Activated T-cell treated with anti-CD3 and anti-CD28 coated beads for 1 hour (primary cell): ENCODE measurements at places on chromosomes 7 and 10.

- no peak for DNase-seq
Observed at GRCh38 chr10:6973899-6974298, 393.8 kb upstream of the PRKCQ start.

- DNase-seq = no peak
Observed at GRCh38 chr10:133236401-133237240, 1.0 kb upstream of the VENTX start.

- DNase-seq = no peak
Observed at GRCh38 chr10:51544933-51545332, 154.5 kb downstream of the CSTF2T start.

DNA sequence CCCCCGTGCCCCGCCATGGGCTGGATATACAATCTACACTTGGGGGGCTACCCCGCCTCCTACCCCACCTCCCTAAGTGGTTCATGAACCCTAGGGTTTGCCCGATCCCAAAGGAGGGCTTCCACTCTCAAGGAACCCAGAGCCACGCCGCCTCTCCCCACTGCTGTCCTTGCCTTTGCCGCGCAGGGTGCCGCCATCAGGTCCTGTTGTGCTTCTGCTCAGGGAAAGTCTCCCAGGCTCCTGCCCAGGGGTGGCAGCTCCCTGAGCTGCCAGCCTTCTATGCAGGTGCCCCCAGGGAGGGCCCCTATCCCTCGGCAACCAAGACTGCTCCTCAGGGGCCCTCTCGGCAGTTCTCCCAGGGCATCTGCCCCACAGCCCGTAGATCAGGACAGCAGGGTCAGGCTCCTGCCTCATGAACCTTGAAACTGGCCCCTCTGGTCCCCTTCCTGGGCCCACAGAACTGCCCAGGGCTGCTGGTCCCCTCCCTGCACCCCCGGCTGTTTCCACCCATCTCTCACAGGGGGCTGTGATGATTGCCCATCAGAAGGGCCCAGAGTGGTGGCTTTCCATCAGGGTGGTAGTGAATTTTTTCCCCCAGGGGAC, 13.0 kb upstream of the PCBD1 start:
- DNase-seq = no peak

DNA sequence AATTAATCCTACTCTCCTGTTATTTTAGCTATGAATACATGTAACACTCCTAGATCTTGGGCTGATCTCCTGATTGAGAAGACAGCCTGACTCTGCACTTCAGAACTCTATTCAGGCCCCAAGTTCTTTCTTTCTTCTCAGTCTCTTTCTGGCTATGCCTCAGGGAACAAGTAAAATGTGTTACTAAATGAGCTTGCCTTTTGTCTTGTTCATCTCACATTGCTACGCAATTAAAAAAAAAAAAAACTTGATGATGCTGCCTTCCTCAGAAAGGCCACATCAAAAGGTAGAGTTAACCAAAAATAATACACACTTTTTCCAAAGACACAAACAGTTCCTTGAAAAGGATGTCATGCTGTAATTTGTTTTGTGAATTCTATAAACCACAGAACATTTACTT, 258.1 kb downstream of the TWIST1 start:
- DNase-seq = no peak

DNA sequence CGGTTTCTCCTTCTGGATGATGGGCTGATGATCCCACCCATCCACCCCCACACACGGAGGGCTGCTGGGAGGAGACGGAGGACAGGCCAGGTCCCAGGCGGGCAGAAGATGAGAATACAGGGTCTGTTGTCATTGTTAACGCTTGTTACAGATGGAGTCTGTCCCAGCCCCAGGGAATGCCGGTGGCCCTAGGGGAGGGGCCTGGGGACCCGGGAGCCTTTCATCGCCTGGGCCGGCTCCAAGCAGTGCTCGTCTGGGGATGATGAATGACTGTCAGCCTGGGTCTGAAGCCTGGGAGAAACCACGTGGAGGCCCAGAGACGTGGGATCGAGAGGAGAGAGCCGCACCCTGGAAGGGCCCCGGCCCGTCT, 69.2 kb downstream of the UNCX start:
- no peak for DNase-seq

- no peak for DNase-seq
Observed at GRCh38 chr10:98030093-98030821, at the start of gene CRTAC1. Gene CRTAC1, minus strand, starts transcription at chr10:98030621. Its CDS starts 149 bp downstream, at chr10:98030472.

GRCh38 chr7:74006451-74007241, 21.3 kb upstream of the ELN start:
- no peak for DNase-seq

GRCh38 chr7:49878627-49879026, 105.2 kb downstream of the VWC2 start:
- DNase-seq = no peak

DNA sequence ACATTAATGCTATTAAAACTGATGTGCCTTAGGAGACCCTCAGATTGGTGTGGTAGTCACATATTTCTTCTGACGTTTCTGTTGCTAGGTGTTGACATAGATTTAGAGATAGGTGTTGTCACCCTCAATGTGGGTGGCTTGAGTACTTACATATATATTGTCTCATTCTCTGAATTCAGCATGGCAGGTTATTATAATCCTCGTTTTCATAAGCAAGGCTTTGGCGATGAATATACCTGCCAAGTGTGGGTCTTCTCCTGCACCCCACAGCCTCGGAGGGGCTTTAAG, 7.0 kb downstream of the FBH1 start:
- no peak for DNase-seq

DNA sequence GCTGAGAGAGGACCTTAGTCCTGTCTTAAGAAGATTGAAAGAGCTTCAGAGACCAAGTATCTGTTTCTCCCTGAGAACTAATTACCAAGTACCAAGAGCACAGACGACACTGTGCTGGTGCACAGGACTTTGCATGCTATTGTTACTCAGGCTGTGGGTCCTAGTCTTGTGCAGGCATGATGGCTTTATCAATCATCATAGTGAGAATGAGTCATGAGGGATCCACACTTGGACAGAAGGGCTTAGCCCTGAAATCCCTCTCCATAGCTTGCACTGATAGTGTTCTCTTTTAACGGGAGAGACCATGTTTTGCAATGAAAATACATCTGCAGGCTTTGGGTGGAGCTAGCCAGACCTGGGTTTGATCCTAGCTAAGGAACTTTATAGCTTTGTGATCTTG, 93.3 kb downstream of the SORCS3 start:
- DNase-seq = no peak

DNA sequence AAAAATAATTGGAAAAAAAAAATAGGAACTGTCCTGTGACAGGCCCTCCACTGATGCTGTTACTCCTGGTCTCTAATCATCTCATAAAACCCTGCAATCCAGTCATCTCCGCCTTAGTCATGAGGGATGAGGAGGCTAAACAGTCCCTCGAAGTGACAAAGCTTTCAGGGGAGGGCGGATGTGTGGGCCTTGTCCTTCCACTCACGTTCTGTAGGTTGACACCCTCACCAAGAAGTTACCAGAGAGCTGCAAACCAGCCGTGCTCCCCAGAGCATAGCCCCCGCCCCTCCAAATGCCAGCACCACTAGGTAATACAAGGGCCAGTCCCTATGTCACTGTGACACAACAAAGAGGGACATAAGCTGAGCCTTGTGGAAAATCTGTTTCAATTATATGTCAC, 11.9 kb downstream of the COBL start:
- DNase-seq = no peak

- no peak for DNase-seq
Observed at GRCh38 chr10:113997428-113997827, 46.2 kb upstream of the ADRB1 start.

DNA sequence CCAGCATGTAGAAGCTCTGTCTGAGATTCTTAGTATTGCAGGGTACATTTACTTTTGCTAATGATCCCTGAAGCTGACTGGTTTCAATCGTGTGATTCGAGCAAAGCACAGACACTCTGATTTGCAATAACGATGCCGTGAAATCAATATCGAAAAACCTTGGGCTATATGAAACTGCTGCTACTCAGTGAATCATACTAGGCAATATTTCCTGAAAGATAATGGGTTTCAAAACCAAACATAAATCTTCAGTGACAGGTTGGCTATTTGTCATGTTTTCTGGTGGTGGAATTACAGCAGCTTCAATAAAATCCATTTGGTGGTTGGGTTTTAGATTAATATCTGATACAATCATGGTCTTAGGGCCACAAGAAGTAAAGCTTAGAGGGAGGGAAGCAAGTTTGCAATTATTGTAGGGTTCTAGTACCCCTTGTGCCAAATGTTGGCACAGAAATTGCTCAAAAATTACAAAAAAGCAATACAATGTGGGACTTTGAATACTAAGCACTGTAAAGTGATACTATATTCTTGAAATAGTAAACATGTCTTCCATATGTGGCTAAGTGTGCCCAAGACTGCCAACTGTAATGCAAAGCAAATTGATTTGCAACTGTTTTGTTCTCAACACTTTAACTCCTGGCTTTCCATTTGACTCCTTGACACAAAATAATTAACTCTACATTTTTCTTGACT, 112.4 kb upstream of the JAZF1 start:
- DNase-seq = no peak

GRCh38 chr7:18425838-18426445, 69.6 kb upstream of the HDAC9 start:
- no peak for DNase-seq

GRCh38 chr7:130360518-130360917, 15.9 kb downstream of the CPA5 start:
- DNase-seq = no peak

- DNase-seq = no peak
Observed at GRCh38 chr10:75398200-75398691, 3.3 kb downstream of the ZNF503 start.

- no peak for DNase-seq
Observed at GRCh38 chr10:72889391-72889831, 4.1 kb upstream of the OIT3 start.

DNA sequence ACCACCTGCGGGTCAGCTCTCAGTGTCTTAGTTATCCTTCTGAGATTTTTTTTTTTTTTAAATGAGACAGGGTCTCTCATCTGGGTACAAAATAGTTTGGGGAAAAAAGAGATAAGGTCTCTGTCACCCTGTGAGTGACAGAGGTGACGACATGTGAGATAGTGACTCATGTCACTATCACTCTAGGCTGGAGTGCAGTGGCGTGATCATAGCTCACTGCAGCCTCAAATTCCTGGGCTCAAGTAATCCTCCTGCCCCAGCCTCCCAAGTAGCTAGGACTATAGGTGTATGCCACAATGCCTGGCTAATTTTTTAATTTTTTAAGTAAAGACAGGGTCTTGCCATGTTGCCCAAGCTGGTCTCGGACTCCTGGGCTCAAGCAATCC, 10.4 kb downstream of the BLVRA start:
- no peak for DNase-seq

- DNase-seq = no peak
Observed at GRCh38 chr7:106681815-106682495, 21.0 kb upstream of the CCDC71L start.

DNA sequence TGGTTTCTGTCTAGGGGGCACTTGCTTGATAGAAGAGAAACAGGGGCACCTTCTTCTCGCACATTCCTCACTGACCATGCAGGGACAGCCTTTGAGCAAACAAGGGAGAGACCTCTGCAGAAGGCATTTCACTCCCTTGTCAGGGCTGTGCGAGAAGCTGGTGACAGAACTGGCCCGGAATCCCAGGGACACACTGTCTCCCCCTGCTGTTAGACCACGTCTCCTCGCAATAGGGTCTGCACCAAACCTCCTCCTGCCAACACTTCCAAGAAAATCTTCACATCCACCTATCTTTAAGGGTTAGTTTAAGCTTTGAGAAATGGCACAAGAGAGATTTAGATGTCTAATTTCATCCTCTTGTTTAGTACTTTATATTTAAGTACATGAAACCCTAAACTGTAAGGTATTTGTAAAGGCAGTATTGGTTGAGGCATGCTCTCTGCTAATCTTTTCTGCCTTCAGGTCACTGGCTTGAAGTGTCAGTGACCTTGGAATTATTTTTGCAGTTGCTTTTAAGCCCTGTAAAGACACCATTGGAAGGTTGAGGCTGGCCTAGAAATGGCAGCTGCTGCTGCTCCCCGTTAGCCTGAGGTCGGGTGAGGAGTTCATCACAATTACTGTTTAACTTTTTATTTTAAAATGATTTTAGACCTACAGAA, 37.0 kb downstream of the RBM20 start:
- no peak for DNase-seq

GRCh38 chr7:5679048-5679812, 102.2 kb downstream of the RNF216 start:
- no peak for DNase-seq

DNA sequence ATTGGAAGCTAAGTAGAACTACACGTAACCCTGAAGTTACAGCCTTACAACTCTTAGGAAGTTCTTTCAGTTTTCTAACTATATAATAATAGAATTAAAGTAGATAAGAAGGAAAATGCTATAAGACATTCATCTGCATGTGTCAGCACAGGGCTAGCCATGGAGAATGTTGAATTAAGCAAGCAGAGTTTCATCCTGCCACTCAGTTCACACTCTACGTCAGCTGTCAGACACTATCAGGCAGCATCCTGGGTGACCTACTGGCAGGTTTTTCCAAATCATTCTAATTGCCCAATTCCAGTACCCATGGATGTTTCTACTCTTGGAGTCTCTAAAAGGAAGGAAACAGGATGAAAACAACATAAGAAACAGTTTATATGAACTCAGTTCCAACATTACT, 45.0 kb upstream of the LRRTM3 start:
- DNase-seq = no peak

GRCh38 chr10:9450801-9451200, 1396.3 kb downstream of the GATA3 start:
- DNase-seq = no peak

DNA sequence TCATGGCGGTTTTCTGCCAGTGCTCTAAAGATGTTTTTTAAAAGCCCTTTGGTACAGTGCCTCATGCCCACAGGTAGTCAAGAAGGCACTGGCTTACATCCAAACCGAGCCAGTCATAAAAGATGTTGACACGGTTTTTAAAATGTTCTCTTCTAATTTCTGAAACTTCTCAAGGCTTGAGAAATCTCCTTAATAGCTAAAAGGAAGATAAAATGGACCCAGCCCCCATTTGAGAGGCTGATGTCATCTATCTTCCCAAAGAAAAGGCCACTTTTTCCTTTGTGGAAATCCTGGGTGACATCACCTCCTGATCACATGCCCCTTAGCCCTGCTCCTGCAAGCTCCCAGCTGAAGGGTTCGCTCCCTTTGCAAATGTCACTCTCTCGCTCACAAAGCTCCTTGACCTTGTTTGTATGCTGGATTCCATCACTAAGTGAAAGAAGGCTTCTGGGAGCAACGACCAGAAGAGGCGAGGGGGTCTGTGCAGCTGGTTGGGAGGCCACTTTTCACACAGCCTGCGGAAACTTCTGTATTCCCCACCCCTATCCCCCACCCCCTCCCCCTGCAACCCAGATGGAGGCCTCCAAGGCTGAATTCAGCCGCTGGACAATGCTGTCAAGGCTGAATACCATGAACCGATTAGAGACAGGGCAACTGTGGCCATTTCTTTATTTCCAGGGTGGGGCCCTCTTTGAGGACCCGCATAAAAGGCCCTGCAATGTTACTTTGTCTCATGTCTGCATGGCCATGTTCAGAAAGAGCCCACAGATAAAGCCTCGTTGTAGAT, 122.8 kb downstream of the CUBN start:
- no peak for DNase-seq

GRCh38 chr7:16697507-16698199, 51.7 kb downstream of the BZW2 start:
- DNase-seq = no peak
